Lung (tissue), 17 donors: ENCODE measurements at places on chromosomes 5 and 9. TPM values are rescaled to one million over a fixed set of nuclear protein-coding genes. Genes with fewer than 3 reads are reported as not detected.

DNA sequence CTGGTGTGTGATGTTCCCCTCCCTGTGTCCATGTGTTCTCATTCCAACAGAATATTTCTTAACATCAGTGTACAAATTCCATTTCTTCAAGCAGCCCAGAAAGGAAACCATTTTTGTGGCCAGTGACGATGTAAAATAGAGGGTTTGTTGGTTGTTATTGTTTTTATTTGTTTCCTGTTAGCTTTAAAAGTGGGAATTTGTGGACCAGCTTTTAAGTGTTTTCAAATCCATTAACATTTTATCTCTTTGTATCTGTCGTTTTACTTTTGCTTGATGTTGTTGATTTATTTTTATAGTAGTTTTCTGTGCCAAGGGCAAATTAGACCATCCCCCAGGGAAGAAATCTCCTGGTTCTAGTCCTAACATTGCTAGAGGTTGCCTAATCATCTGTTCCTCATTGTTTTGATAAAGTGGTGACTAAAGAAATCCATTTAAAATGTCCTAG, 100.0 kb downstream of the GDNF start:
- no peak for DNase-seq
- H3K27ac ChIP-seq = no peak overlapping the region
- peaks cover 10% of the 10 kb centered on the region for H3K36me3 ChIP-seq
- no peak overlapping the region for H3K4me3 ChIP-seq
- no peaks in the 10 kb centered on the region for H3K27me3 ChIP-seq

The TGFBI gene
- 146 TPM for total RNA-seq

- no peaks in the 10 kb centered on the region for H3K4me1 ChIP-seq
- DNase-seq = peak; percentile 92
- no peaks in the 10 kb centered on the region for H3K36me3 ChIP-seq
- H3K4me3 ChIP-seq = peak within 1 kb of the TSS; percentile 74
Observed at GRCh38 chr5:103562453-103563157, at the start of gene NUDT12. Gene NUDT12, minus strand, starts transcription at chr5:103562789. Its CDS starts 2,541 bp downstream, at chr5:103560248.

- peaks cover 11% of the 10 kb centered on the region for H3K36me3 ChIP-seq
- H3K4me3 ChIP-seq = no peak overlapping the region
- no peak overlapping the region for H3K27ac ChIP-seq
Observed at GRCh38 chr9:114282926-114283325, 40.0 kb upstream of the ORM1 start.

- no peak for DNase-seq
Observed at GRCh38 chr5:34535433-34535832, 120.7 kb upstream of the RAI14 start.

DNA sequence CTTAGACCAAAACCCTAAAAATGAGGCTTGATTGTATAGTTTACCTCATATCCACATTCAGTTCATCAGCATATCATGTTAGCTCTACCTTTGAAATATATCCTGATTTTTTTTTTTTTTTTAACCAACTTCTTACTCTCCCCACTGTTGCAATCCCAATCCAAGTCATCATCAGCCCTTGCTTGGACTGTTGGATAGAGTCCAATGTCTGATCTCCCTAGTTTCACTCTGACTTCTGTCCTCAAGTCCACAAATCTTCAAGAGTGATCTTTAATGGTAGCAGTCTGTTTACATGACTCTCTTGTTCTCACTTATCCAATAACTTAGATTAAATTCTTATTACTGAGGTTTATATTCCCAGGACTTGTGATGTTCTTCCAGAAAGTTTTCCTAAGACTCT, 30.8 kb downstream of the NAA35 start:
- H3K27ac ChIP-seq = no peak overlapping the region
- H3K4me3 ChIP-seq = no peak overlapping the region
- H3K4me1 ChIP-seq = no peaks in the 10 kb centered on the region
- no peaks in the 10 kb centered on the region for H3K36me3 ChIP-seq
- H3K27me3 ChIP-seq = no peaks in the 10 kb centered on the region

The OSMR gene
- total RNA-seq = 72.8 TPM

The DPM2 gene
- total RNA-seq = 51.3 TPM

The N4BP3 gene
- 11.4 TPM for total RNA-seq

The ENHO gene
- 0.85 TPM for total RNA-seq

The SOX30 gene
- 0.43 TPM for total RNA-seq

The SLC35D2 gene
- total RNA-seq = 27.2 TPM

DNA sequence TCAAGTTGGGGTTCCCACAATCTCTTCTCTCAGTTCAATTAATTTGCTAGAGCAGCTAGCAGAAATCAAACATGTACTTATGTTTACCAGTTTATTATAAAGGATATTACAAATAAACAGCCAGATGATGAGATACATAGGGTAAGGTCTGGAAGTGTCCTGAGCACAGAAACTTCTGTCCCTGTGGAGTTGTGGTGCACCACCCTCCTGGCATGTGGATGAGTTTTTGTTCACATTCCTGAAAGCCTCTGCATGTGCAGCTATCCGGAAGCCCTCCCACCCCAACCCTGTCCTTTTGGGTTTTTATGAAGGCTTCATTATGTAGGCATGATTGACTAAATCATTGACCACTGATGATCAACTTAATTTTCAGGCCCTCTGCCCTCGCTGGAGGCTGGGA, 791.2 kb upstream of the ZNF608 start:
- no peaks in the 10 kb centered on the region for H3K27me3 ChIP-seq
- no peak overlapping the region for H3K27ac ChIP-seq
- DNase-seq = no peak
- H3K4me3 ChIP-seq = no peak overlapping the region
- H3K4me1 ChIP-seq = no peaks in the 10 kb centered on the region
- no peaks in the 10 kb centered on the region for H3K36me3 ChIP-seq

DNA sequence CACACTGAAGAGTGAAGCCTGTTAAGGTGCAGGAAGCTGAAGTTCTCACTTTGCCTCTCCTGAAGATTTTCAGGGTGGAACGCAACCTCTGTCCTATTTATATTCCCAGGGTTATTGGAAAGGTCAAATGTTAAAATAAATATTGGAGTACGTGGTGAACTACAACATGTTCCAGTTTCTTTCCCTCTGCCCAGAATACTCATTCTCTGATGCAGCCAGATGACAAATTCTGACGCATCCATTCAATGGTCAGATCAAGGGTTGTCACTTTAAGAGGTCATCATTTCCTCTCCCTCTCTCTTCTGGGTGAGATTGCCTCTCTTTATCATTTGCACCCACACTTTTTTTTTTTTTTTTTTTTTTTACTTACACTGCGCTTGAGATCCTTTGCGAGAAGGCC, 277.1 kb downstream of the BRINP1 start:
- no peak overlapping the region for H3K27ac ChIP-seq
- no peaks in the 10 kb centered on the region for H3K36me3 ChIP-seq
- H3K4me3 ChIP-seq = no peak overlapping the region
- H3K4me1 ChIP-seq = no peaks in the 10 kb centered on the region
- DNase-seq = no peak

GRCh38 chr5:143955141-143955540, 143.2 kb downstream of the HMHB1 start:
- DNase-seq = peak; percentile 12
- H3K36me3 ChIP-seq = no peaks in the 10 kb centered on the region
- no peak overlapping the region for H3K4me3 ChIP-seq
- H3K27ac ChIP-seq = no peak overlapping the region

The CXCL14 gene
- 31.4 TPM for total RNA-seq

DNA sequence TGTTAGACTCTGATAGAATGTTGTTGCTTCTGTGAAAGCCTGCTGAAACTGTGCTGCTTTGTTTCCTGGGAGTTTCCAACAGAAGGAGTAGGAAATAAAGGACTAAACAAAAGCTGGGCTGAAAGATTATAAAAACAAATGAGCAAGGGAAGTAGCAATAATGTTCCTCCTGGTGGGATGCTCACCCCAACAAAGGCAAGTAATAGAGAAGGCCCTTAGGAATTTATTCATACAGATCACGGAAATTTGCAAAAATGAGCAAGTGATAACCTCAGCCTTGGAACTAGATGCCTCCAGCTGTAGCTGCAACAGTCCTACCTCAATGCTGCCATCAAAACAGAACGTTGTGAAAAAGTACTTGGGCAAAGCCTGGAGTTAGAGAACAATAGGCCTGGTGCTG, 1248.0 kb upstream of the C9orf72 start:
- no peaks in the 10 kb centered on the region for H3K27me3 ChIP-seq
- H3K4me1 ChIP-seq = no peaks in the 10 kb centered on the region
- H3K36me3 ChIP-seq = no peaks in the 10 kb centered on the region
- H3K27ac ChIP-seq = no peak overlapping the region
- DNase-seq = no peak

GRCh38 chr9:13646500-13647021, 367.1 kb upstream of the MPDZ start:
- H3K27ac ChIP-seq = no peak overlapping the region
- DNase-seq = no peak
- no peaks in the 10 kb centered on the region for H3K27me3 ChIP-seq
- peaks cover 5% of the 10 kb centered on the region for H3K4me1 ChIP-seq

- H3K27ac ChIP-seq = no peak overlapping the region
- H3K4me3 ChIP-seq = no peak overlapping the region
- no peaks in the 10 kb centered on the region for H3K27me3 ChIP-seq
- no peaks in the 10 kb centered on the region for H3K36me3 ChIP-seq
- H3K4me1 ChIP-seq = peaks cover 1% of the 10 kb centered on the region
Observed at GRCh38 chr5:154627698-154628678, 127.2 kb upstream of the LARP1 start.

The KLF9 gene
- total RNA-seq = 34.8 TPM

The PCDHGB1 gene
- total RNA-seq = 8.4 TPM

- no peaks in the 10 kb centered on the region for H3K27me3 ChIP-seq
- H3K4me3 ChIP-seq = no peak overlapping the region
- peak; percentile 32 for DNase-seq
- H3K27ac ChIP-seq = peak overlapping the region; percentile 87
Observed at GRCh38 chr9:94867842-94868312, 141.4 kb downstream of the AOPEP start.

DNA sequence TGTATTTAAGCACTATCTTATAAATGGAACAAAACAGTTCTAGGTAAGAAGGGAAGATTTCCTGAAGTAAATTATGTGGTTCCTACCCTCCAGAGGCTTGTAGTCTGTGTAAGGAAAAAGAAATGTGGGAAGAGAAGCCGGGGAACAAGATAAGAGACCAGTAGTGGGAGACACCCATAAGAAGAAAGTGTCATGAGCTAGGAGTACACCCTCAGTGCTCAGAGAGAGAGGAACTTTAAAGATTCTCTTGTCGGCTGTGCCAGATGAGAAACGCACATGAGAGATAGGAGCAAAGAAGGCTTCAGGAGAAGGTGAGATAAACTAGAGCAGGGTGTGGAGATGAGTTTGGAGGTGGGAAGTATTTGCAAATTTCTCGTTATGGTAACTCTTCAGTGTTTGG, 18.1 kb downstream of the SLC36A1 start:
- no peak for DNase-seq
- no peak overlapping the region for H3K27ac ChIP-seq
- H3K36me3 ChIP-seq = peaks cover 14% of the 10 kb centered on the region
- no peak overlapping the region for H3K4me3 ChIP-seq
- H3K27me3 ChIP-seq = no peaks in the 10 kb centered on the region
